ENCODE measurements at places on chromosomes 6 and 20.

- no peak for DNase-seq
Observed at GRCh38 chr6:153618371-153619322, 420.4 kb upstream of the OPRM1 start.

GRCh38 chr6:106512968-106513574 is 116.2 kb downstream of the RTN4IP1 start:
- DNase-seq = no peak

GRCh38 chr6:146354451-146354850 is 189.2 kb upstream of the RAB32 start:
- DNase-seq = no peak

- no peak for DNase-seq
Observed at GRCh38 chr6:3541006-3541585, 84.2 kb upstream of the SLC22A23 start.

- DNase-seq = no peak
Observed at GRCh38 chr6:21680611-21681010, 87.1 kb downstream of the SOX4 start.

DNA sequence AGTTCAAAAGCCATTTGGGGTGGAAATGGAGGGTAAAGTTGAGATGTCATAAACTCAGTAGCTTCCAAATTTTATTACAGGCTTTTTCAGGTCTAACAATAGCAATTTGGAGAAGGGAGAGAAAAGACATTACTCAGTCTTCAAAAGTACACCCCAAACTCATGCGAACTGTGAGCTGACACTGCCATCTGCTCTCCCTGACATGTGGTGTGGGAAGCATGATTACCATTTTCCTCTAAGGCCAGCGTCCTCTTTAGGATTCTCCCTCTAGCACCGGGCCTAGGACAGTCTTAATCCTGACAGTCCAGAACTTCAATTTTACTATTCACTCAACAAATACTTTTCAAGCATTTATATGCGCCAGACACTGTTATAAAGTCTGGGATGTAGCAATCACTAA is 536.0 kb upstream of the JARID2 start:
- DNase-seq = no peak

DNA sequence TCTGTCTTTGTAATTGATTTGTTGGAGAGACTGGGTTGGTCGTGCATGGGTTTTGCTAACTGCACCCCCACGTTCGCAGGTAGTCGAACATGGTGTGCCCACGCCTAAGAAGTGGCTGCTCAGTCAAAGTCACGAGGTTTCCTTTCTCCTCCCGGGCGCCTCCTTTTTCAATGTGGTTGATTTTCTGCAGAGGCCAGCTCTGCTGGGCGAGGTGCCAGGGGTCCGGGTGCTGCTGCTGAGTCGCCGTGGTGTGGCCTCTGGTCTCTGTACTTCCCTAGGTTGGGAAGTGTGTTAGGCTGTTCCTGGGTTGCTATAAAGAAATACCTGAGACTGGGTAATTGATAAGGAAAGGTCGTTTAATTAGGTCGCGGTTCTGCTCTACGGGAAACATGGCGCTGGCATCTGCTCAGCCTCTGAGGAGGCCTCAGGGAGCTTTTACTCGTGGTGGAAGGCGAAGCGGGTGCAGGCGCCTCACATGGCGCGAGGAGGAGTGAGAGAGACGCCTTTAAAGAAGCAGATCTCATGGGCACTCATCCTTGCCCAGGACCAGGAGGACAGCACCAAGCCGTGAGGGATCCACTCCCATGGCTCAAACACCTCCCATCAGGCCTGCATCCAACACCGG is 14.1 kb downstream of the OSBPL2 start:
- DNase-seq = no peak

DNA sequence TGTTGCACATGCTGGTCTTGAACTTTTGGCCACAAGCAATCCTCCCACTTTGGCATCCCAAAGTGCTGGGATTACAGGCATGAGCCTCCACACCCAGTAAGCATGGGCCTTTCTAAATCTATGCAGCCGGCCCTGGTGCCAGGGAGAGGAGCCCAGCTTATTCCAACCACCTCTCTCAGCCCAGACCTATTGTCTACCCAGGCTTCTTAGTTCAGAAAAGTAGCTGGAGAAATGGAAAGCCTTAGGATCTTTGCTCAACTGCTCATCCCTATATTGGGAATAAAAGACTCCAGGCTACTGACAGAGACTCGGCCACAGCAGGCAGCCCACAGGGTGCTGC is 7.8 kb upstream of the PCIF1 start:
- no peak for DNase-seq

GRCh38 chr20:63501818-63502670 is 3.2 kb upstream of the EEF1A2 start:
- DNase-seq = no peak

DNA sequence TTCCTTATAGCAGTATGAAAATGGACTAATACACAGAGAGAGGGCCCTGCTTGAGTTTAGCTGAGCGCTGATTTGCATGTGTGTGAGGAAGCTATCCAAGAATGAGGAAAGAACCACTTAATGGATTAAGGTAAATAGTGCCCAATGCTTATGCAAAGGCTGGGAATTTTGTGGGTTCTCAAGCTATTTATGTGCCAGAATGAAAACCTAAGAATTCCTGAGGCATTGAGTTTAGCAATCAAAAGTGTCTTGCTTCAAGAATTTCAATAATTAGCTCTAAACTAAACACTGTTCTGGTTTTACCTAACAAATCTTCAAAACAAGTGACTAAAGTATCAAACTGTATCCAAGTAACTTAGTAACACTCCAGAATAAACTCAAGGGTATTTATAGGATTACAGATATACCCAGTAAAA is 7.0 kb upstream of the OR14J1 start:
- no peak for DNase-seq

Data from CD4-positive, alpha-beta T cell treated with Interleukin-10 for 1 hour (primary cell).